ENCODE measurements at places on chromosomes 16 and 17. TPM values are rescaled to one million over a fixed set of nuclear protein-coding genes. Genes with fewer than 3 reads are reported as not detected.

GRCh38 chr17:16380640-16381495 is at the start of gene UBB:
TSS of gene UBB (plus strand) at chr17:16381091. CDS start at chr17:16381908, 817 bp downstream.
- peak; percentile 96 for DNase-seq

DNA sequence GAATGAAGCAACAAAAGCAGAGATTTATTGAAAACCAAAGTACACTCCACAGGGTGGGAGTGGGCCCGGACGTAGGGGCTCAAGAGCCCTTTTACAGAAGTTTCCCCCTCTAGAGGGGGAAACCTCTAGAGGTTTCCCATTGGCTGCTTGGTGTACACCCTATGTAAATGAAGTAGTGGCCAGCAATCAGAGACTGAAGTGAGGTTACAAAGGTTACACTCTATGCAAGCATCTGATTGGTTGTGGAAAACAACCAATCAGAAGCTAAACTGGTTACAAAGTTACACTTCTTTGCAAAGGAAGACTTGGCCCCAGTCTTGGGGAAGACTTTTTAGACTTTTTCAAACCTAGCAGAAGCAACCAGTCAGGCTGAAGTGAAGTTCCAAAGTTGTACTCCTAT is 27.1 kb downstream of the CRAMP1 start:
- DNase-seq: no peak

DNA sequence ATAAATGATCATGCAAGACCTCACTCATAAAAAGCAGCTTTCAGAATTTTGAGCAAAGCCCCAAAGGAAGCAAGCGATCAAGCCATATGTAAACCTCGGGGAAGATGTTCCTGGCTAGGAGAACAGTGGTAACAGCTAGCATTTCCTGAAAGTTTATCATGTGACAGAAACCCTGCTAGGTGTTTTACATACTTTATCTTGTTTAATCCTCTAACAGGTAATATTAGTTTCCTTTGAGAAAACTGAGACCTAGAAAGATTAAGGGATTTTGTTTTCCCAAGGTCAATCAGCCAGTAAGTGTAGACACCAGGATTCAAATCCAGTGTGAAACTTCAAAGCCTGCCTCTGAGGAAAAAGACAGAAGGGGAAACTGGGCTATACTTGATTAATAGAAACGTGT is 362.4 kb upstream of the MAF start:
- no peak for DNase-seq

GRCh38 chr16:54175169-54175551 is 111.4 kb downstream of the IRX3 start:
- no peak for DNase-seq

DNA sequence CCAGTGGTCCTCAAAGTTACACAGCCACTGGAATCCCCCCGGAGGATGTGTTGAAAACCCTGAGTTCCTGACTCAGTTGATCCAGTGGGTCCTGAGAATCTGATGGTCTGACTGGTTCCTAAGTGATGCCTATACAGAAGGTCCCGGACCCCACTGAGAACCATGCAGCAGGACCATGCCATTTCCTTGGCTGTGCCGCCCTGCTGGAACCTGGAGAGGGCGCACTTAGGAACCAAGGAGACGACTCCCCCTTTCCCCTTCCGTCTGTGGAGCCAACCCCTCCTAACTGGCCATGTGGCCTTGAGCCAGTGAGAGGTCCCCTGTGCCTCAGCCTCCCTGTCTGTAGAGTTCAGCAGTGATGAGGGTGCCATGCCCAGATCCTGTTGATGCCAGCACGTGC is 22.0 kb downstream of the C16orf74 start:
- no peak for DNase-seq

- no peak for DNase-seq
Observed at GRCh38 chr16:23896832-23897821, 61.3 kb downstream of the PRKCB start.

- DNase-seq: no peak
Observed at GRCh38 chr16:81709016-81709900, 69.8 kb upstream of the PLCG2 start.

GRCh38 chr16:31108035-31108793 is at the start of gene BCKDK:
TSS of gene BCKDK (plus strand) at chr16:31108386. CDS start at chr16:31109224, 838 bp downstream.
- peak; percentile 60 for DNase-seq

- no peak for DNase-seq
Observed at GRCh38 chr17:44558334-44558709, 1.0 kb downstream of the FZD2 start.

GRCh38 chr17:72416054-72416675 is 295.3 kb downstream of the SOX9 start:
- DNase-seq: peak; percentile 96

DNA sequence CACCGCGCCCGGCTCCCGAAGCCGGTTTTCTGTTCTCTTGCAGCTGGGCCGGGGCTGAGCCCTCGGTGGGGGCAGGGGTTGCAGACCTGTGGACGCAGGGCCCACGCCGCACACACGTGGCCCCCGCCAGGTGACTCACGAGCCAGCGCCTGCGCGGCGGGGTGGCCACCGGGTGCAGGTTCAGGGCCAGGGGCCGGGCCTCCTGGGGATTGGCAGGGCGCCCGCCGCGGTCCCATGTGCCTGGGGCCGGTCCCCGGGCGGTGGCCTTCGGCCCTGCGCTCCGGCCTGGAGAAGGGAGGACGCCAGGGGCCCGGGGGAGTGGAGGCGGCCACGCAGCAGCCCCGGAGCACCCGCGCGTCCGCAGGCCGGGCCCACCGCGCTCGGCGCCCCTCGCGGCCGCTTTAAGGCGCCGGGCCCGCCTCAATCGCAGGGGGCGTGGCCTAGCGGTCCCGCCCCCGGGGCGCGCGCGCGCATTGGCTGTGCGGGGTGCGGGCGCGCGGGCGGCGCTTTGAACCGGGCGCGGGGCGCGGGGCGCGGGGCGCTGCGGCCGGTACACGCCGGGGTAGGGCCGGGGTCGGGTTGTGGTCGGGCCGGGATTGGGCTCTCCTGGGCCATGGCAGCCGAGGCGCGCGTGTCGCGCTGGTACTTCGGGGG is at the start of gene SLC25A10:
Gene SLC25A10 (plus strand): TSS at position 471 of the 654 bp plus-strand sequence. CDS start 143 bp downstream, at position 614.
- DNase-seq: peak; percentile 85

DNA sequence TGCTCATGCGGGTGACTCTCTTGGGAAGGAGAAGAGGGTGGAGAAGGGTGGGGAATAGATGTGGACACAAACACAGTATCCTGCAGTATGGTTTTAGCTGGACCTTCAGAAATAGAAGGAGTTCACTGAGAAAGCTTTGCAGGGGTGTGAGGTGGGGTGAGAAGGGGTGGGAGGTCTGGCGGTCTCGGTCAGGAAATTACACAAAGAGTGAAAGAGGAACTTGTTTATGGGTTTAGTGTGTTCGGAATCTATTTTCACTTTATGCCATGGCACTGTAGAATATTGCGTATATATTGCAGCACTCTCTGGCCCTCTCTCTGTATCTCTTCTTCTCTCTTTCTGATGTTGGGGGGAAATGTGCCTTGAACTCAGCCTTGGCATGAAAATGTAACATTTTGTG is 148.2 kb upstream of the GOT2 start:
- DNase-seq: no peak

GRCh38 chr16:84764970-84765369 is 54.8 kb upstream of the CRISPLD2 start:
- DNase-seq: no peak

DNA sequence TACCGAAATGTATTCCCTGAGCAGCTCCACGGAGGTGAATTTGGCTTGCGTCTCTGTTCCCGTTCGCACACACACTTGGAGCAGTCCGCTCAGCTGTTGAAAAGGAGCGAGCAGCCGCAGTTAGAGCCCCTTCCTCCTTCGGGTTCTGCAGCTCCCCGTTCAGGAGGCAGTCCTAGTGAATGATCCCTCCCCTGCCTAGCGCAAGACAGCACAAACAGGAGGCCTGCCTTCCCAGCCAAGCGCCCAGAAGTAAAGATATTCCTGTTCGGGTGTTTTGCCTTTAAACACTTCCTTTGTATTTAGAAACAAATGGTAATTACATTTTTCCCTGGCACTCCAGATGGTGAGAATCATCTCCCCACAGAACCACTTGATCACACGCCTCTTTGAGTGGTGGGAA is 64.7 kb downstream of the ABCC12 start:
- no peak for DNase-seq

- no peak for DNase-seq
Observed at GRCh38 chr17:69561462-69561861, 147.0 kb downstream of the MAP2K6 start.

DNA sequence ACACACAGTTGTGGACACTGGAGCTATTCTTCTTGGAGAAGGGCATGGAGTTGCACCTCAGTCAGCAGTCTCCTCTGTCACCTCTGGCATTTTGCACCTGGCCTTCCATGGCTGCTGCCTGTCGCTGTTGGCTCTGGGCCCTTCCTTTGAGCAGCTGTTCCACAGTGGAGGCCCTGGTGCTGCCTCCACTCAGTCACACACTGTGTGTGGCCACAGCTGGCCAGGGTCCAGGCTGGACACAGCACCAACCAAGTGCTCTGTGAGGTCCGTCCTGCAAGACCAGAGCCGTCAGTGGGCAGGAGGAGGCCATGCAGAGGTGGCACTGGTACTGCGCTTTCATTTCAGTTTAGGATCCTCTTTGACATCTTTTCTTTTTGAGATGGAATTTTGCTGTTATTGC is 21.6 kb upstream of the MED9 start:
- no peak for DNase-seq

GRCh38 chr17:55576237-55576995 is 65.2 kb upstream of the SMIM36 start:
- peak; percentile 66 for DNase-seq

GRCh38 chr17:69594641-69595040 is 180.1 kb downstream of the MAP2K6 start:
- no peak for DNase-seq

DNA sequence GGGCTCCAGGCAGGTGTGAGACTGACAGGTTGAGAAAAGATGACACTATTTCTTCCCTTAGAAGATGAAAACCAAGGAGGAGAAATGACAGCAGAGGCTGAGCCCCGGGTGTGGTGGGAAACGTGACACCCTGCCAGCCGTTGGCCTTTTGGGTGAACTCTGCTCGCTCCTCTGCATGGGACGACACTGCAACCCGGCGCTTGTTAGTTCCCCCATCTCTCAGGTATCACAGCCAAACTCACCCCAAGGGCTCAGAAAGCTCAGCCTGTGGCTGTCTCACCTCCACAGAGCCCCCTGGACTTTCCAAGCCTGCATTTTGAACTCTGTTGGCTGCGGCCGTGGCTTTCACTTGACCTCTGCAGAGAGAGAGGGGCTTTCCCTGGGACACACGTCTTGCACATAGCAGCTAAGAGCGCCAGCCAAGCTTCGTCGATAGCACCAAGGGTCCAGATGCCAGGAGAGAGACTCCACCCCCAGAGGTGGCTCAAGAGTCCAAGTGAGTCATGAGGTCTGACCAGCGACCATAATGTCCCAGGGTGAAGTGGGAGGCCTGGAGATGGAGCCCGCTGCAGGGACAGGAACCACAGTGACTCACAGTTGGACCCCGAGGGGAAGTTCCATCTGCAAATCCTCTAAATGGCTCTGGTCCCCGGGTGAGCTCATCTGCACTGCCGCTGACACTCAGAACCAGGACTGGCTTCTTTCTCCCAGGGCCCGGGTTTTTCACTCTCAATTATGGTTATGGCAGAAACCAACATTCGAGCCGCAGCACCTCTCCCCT is 301.9 kb downstream of the SOX9 start:
- peak; percentile 98 for DNase-seq

GRCh38 chr16:53664724-53665345 is 38.8 kb downstream of the RPGRIP1L start:
- no peak for DNase-seq

The SLC38A8 gene
- total RNA-seq: not detected

The CDH3 gene
- total RNA-seq: 74.4 TPM

The NMRAL1 gene
- total RNA-seq: 41.2 TPM

The NPIPB2 gene
- total RNA-seq: 17.2 TPM

The EVI2B gene
- total RNA-seq: 3.8 TPM

The CENPV gene
- total RNA-seq: 22.4 TPM

The ABCA9 gene
- total RNA-seq: 7.8 TPM

The IQCK gene
- 5.9 TPM for total RNA-seq
